ENCODE measurements at places on chromosomes 2 and 18. TPM values are rescaled to one million over a fixed set of nuclear protein-coding genes. Genes with fewer than 3 reads are reported as not detected.
A peak's percentile ranks its signal among the peaks of the same experiment; 100 is the strongest.

Gene GTF3C2
- polyA plus RNA-seq: 65.8 TPM

- peak; percentile 75 for DNase-seq
- H3K4me3 ChIP-seq: no peak overlapping the region
- H3K4me1 ChIP-seq: peaks cover 30% of the 10 kb centered on the region
- H3K27ac ChIP-seq: peak overlapping the region; percentile 98
- no peaks in the 10 kb centered on the region for H3K36me3 ChIP-seq
Measured at GRCh38 chr2:85524336-85524908, 14.5 kb upstream of the MAT2A start.

DNA sequence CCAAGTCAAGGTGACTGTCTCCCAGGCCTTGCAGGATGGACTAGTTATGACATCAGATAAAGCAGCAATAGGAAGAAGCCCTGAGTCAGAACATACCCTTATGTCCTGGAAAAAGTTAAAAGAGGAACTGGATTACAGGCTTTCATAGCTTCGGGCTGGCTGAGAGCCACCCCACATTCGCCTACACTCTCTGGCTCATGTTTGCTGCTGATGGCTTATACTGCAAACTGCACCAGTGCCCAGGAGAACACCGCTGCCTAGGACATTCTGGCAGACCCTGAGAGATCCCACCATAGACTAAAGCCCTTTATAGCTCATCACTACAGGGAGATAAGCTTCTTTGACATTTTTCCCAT, 20.3 kb downstream of the SLC8A1 start:
- peak overlapping the region; percentile 93 for H3K27ac ChIP-seq
- no peak for DNase-seq
- H3K36me3 ChIP-seq: no peaks in the 10 kb centered on the region
- H3K4me3 ChIP-seq: no peak overlapping the region
- no peaks in the 10 kb centered on the region for H3K27me3 ChIP-seq

- no peaks in the 10 kb centered on the region for H3K36me3 ChIP-seq
- no peak overlapping the region for H3K4me3 ChIP-seq
- H3K27me3 ChIP-seq: no peaks in the 10 kb centered on the region
- H3K27ac ChIP-seq: no peak overlapping the region
Measured at GRCh38 chr18:13302457-13303225, 84.1 kb downstream of the LDLRAD4 start.

All from SK-N-SH (cell line).